ENCODE measurements at places on chromosomes 11 and 22.
A peak's percentile ranks its signal among the peaks of the same experiment; 100 is the strongest.

DNA sequence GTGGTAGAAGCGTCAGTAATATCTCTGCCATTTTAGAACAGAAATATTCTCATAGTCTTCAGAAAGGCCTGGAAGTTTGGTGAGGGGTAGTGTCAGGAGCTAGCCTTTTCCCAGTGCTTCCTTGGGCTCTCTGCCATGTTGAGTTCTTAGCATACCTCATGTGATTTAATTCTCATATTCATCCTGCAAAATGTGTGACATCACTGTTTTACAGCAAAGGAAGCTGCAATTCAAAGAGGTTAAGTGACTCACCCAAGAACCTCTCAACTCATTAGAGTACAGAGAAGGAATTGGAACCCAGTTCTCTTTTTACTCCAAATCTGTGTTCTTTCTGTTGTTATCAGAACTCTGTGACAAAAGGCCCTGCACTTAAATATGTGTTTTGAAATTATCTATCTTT is 72.1 kb downstream of the RNF169 start:
- peak; percentile 71 for DNase-seq

- DNase-seq: no peak
These were observed 116.2 kb downstream of the ETS1 start for GRCh38 chr11:128471138-128471661.

GRCh38 chr11:61626580-61627380 is 45.9 kb upstream of the SYT7 start:
- no peak for DNase-seq

- DNase-seq: no peak
These were observed 103.7 kb downstream of the CD44 start for GRCh38 chr11:35242412-35243242.

GRCh38 chr11:75728992-75729391 is 11.4 kb downstream of the MOGAT2 start:
- no peak for DNase-seq

DNA sequence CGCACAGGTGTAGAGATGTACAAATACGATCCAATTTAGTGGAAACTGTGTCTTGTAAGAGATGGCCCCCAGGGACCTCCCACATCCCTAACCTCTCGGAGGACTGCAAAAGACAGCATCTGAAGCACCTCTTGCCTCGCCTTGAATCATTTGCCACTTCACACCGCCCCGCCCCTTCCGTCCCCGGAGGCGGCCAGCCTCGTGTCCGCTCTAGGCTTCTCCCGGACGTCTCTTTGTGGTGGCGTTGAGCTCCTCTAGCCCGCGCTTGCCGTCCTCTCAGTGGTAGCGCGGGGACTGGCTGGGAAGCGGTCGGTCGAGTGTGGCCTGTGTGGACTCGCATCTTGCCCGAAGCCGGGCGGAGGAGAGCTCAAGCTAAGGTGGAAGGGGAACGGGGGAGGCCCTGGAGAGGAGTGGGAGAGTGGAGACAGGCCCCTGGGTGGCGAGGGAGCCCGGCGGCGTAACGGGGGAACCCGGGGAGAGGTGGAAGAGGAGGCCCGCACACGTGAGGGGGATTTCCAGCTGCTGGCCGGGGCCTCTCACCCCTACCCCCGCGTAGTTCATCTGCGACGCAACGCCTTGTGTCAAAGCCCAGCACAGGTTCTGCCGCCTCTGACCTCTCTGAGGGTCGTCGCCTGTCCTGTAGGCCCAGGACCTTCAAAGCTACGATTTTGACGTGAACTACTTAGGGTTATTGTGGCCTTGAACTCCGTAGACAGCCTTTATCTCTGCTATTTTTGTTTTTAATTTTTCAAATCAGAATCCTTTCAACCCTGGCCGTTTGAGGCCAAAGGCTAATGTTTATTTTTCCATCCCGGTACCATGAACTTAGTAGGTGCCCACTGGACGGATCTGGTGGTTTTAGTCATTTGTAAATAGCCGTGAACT is at the start of gene ARL14EP:
TSS of gene ARL14EP (plus strand) at position 279 of the 885 bp plus-strand sequence. CDS start 7,845 bp downstream, outside the sequence.
- DNase-seq: peak; percentile 84

DNA sequence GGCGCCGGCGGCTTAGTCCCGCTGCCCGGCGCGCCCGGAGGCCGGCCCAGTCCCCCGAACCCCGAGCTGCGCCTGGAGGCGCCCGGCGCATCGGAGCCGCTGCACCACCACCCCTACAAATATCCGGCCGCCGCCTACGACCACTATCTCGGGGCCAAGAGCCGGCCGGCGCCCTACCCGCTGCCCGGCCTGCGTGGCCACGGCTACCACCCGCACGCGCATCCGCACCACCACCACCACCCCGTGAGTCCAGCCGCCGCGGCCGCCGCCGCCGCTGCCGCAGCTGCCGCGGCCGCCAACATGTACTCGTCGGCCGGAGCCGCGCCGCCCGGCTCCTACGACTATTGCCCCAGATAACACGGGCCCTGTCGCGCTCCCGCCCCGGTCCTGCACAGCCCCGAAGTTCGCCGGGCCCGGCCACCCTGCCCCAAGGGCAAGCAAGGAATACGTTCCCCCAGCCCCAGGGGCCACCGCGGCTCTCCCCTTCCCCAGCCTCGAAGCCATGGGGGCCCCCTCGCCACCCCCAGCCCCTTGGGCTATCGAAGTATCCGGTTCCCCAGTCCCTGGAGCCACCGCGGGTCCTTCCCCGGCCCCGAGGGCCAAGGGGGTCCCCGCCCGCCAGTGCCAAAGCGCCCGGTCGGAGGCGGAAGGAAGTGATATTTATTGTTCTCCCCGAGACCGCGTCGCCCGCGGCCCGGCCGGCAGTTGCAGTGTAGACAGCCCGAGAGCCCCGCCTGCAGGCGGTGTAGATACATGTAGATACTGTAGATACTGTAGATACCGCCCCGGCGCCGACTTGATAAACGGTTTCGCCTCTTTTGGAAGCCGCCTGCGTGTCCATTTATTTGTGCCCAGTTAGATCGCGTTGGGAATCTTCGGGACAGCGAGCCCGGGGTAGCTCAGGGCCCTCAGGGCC is 6.2 kb downstream of the TBX1 start:
- DNase-seq: no peak

- DNase-seq: no peak
These were observed 686.1 kb downstream of the CNTN5 start for GRCh38 chr11:99706848-99707247.

- no peak for DNase-seq
These were observed 85.3 kb upstream of the OR9Q1 start for GRCh38 chr11:57938351-57938750.

- no peak for DNase-seq
These were observed 88.2 kb upstream of the BLID start for GRCh38 chr11:122204206-122204605.

DNA sequence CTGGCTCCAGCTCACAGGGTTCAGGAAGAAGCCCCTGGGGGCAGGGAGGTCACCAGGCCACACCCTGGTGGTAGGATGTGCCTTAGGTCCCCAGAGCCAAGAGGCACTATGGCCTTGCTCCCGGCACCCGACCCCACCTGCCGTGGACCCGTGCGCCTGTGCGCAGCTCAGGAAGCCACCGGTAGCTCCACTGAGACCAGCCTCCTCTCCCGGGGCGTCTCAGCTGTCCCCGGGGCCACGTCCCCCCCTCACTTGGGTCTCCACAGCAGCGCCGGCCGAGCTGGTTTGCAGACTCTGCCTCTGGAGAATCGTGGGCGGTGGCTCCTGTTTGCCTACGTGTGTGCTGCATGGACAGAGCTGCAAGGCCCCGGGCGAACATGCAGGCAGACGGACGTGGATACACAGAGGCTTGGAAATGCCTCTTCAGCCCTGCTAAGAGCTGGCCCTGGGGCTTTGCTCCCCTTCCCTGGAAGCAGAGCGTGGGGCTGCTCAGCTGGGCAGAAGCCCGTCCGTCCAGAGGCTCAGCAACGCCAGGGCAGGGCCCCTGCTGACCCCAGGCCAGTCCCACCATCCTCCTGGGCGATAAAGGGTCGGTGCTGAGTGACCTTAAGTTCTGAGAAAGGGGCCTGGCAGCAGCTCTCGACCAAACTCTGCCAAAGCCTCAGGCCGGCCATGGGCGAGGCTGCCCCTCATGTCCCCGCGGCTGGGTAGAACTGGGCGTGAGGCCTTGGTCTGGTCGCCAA is 15.3 kb upstream of the MUC5B start:
- no peak for DNase-seq

DNA sequence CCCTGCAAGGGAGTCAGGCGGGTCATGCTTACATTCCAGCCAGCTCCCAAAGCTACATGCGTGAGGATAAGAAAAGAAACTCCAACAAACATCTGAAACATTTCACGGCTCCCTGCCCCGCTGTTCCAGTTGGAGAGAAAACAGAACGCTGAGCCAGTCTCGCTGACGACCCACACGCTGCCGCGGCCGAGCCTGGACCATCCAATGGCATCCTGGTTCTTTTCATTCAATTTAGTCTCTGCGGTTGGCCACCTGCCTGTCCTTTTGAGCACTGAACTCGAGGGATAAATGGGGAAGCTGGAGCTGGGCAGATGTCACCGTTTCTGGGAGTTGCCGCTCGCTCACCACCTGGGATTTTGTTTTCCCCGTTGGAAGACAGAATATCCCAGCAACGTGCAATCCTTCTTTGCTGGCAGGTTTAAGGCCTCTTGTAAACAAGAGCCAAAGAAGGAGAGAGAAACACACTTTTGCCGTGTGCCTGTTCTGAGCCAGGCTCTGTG is 45.3 kb upstream of the SHISAL1 start:
- no peak for DNase-seq

DNA sequence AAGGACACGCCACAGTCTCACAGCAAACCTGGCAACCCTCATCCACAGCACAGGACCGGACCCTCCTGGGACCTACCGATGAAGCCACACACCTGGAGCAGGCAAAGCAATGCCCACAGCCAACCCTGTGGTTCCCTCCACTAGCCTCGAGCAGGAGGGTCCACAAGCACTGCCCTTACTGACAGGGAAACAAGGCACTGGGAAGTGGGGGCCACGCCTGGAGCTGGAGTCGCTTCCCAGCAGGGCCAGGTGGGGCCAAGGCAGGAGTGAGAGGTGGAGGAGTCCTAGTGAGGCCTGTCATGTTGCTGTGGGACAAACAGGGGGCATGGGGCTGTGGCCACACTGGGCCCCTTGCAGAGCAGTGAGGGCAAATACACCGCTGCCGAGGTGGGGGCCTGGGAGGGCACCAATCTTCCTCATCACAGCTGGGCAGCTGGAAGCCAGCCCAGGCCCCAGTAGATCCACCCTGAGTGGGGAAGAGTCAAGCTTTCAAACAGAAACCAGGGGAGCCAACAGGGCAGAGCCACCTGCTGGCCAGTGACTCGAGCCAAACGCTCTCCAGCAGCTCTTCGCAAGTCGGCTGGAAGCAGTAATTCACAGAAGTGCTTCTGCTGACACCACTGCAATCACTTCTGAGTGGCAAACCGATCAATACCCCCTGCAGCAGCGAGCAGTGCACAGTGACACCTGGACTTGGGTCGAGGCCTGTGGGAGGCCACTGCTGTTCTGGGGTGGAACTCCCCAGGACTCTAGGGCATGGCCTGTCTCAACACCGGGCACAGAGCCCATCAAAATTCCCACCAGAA is 13.7 kb downstream of the SULT4A1 start:
- no peak for DNase-seq

DNA sequence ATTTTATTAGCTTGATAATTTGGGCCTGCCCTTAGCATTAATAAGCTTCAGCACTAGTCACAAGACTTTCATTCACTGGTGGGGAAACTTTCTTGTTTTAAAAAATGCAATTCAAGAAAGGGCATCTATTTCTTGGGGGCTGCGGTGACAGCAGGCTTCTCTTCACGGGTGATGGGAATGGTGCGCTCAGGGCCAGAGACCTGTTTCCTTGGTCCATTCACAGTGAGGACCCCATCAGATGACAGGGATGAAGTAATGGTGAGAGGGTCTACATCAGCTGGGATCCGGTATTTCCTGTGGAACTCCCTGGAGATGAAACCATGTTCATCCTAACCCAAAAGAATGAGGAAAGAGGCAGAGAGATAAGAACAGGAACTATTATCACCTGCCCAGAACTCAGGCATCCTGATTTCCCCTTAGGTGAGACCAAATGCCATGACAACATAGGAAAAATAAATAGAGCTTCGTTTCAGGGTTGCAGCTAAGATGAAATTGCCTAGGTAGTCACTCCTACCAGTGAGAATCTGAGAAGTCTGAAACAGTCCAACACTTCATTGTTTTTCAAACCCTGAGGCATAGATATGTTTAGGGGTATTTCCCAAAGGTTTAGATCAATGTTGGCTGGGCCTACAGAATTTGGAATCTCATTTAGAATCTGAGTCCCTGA is 2.8 kb downstream of the CRYAB start:
- DNase-seq: no peak

DNA sequence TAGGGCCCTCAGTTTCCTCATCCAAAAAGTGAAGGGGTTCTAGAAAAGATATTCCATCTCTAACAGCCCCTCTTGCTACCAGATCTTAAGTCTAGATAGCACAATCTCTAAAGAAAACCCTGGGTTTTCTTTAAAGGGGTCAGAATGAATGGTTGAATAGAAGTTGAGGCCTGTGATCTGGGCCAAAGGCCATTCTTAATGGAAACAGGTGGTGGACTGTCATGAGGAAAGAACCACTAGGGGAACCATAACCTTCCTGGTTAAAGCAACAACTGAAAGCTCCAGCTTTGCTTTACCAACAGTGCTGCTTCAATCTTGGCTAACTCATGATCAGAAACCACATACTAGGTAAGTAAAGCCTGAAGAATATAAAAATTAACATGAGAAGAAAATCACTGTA is 1.8 kb downstream of the CELF1 start:
- DNase-seq: no peak

- DNase-seq: no peak
These were observed 1.4 kb upstream of the KRTAP5-6 start for GRCh38 chr11:1695548-1696108.

- DNase-seq: no peak
These were observed 218.1 kb upstream of the PLET1 start for GRCh38 chr11:112478806-112479205.

DNA sequence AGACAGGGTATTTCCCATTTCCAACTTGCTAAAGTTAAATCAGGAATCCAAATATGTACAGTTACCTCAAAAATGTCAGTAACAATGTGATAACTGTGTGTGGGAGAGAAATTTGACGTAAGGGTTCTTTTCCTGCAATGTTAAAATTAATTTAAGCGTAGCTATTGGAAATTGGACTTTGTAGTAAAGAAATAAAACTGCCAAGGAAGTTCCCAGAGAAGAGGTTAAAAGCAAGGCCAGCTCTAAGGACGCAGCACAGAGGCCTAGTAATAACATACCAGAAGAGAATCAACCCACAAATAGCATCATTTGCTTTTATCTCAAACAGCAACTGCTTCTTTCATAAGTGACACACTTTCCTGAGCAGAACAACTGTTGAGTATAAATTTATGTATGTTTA is 36.8 kb upstream of the GRIA4 start:
- no peak for DNase-seq

GRCh38 chr22:36684841-36685240 is 18.7 kb downstream of the CACNG2 start:
- no peak for DNase-seq

GRCh38 chr11:117005758-117006157 is 92.5 kb downstream of the SIK3 start:
- DNase-seq: no peak

- no peak for DNase-seq
These were observed 30.1 kb upstream of the CD82 start for GRCh38 chr11:44535191-44535980.
